Spleen (tissue), 13 donors: ENCODE measurements at places on chromosomes 12 and 14.

DNA sequence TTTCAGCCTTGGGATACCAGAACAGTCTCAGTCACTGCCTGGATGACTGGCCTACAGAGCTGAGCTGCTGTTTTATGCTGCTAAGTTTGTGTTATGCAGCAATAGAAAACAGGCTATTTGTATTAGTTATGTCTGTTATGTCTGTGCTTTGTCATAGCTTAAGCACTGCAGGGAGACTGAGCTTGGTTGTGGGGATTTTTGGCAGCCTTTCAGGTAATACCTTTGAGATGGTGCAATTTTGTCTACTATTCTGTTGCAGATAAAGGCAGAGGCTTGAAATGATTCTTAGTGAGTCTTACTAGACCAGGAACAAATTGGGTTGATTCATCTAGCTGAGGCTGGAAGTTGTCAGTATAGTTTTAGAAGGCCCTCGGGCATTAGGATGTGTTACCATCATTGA, 201.3 kb upstream of the RBM19 start:
- no peak for DNase-seq

GRCh38 chr12:123003257-123003656, 22.8 kb downstream of the ARL6IP4 start:
- no peak for DNase-seq

DNA sequence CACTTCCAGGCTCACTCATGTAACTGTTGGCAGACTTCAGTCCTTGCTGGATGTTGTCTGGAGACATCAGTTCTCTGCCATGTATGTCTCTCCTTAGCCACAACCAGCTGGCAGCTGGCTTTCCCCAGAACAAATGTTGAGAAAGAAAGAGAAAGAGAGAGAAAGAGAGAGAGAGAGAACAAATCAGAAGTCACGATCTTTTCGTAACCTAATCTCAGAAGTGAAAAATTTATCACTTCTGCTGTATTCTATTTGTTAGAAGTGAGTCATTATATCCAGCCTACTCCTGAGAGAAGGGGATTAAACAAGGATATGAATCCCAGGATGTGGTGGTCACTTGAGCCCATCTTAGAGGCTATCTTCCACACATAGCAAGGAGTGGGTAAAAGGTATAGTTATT, 101.2 kb downstream of the BTG1 start:
- no peak for DNase-seq

DNA sequence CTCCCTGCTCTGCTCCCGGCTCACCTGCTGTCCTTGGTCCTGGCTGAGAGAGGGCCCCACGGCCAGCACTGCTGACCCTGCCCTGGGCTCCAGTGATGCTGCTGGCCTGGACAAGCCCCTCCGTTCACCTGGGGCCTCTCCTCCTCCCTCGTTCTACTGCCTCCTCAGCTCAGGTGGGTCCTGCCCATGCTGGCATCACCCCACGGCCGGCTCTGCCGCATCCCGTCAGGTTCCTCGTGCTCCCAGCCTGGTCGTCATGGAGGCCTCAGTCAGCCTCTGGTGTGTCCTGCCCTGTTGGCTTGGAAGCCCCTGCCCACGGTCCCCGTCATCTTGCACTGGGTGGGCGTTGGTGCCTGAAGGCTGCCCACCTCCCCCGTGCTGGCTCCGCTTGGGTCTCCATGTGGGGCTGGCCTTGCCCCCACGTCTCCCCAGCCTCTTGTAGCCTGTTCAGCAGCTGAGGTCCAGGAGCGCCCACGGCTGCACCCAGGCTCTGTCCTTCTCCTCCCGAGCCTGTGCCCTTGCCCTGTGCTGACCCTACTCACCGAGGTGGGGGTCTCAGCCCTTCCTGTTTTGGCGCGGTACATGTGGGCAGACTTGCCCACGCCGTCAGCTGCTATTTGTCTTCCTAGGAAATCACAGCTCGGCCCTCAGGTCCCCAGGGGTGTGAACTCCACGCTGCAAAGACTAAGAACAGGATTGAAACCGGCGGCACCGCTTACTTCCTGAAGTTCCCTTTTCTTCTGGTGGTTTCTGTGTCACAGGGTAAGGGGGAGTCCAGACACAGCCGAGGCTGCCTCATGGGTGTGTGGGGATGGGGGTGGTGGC, 121.6 kb downstream of the TMEM121 start:
- peak; percentile 78 for DNase-seq

GRCh38 chr12:115322275-115322674, 638.3 kb upstream of the TBX3 start:
- no peak for DNase-seq

- DNase-seq: no peak
These were observed 122.7 kb downstream of the SSPN start for GRCh38 chr12:26317942-26318575.

- no peak for DNase-seq
These were observed 115.6 kb upstream of the PKP2 start for GRCh38 chr12:33012226-33012625.

DNA sequence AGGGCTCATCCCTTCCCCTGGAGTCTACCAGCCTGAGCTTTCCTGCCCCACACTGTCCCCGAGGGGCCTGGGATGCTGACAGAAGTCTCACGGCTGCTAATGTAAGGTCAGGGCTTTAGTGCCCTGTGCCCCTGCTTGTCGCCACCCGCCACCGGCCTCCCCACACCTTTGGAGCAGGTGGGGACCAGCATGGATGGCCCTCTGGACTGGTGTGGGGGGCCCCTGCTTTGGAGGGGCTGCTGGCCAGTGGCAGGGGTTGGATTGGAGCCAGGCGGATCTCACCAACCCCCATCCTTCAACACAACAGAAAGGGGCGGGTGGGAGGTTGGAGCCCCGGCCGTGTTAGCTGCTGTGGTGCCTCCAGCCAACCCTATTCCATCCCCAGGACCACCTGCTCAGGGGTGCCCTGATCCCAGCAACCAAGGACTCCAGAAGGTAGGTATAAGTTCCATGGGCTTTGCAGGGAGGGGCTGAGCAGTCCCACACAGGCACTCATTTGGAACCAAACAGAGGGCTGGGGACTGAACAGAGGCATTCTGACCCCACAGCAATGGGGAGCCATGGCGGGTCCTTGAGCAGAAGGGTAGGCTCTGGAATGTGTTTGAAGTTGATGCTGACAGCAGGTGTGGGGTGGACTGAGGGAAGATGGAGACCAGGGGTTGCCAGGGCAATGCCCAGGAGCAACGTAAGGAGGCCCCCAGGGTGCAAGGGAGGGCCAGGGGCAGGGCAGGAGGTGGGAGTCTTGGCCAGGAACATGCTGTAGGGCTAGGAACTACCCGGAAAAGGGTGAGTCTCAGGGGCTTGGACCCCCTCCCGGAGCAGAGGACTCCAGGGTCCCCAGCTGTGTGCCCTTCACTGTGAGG, 145.1 kb upstream of the C14orf180 start:
- peak; percentile 40 for DNase-seq

DNA sequence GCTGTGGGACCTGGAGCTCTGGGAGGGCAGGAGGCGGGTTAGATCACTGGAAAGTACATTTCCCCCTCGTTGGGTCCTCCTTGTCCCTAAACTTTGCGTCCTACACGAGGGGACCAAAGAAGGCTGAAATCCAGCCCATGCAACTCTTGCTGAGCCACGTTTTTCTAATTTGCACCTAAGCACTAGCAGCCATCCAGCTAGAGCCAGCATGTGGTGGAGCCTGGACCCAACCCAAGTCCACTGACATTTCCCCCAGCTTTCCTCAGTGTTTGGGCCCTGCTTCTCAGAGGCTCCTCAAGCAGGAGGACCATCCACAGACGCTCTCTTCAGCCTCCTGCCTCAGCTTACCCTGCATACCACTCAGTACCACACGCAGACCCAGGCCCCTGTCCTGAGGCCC, 49.7 kb downstream of the TSPAN11 start:
- no peak for DNase-seq

GRCh38 chr14:64841121-64841651, 38.5 kb downstream of the SPTB start:
- DNase-seq: no peak

DNA sequence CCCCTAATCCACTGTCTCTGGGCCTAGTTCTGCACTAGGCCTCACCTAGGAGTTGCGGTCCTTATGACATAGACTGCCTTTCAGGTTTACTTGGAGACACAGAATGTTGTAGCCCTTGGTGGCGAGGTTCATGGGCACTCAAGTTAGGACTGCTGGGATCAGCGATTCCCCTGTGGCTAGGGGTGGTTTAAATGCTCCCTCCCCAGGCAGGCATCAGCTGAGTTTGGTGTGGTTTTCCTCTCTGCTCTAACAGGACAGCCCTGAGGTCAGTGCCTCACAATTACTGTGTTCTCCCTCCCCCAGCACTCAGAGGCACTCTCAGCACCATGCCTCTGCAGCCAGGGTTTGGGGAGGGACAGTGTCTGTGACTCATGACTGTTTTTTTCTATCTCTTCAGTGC, 22.2 kb upstream of the RDH16 start:
- no peak for DNase-seq

DNA sequence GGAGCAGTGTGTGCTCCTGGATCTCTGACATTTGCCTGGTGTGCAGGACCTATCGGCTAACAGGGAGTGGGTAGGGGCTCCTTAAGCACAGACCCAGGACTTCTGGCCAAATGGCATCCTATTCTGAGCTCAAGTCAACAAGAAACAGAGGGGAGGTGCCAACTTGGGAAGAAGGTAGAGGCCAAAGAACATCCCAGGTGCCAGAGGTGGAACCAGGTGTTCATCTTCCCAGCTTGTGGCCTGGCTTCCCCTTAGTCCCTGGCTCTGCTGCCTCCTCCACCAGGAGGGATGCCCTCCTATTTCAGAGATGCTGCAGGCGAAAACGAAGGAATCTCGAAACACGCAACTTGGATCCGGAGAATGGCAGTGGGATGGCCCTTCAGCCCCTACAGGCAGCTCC, 6.2 kb downstream of the SLC39A5 start:
- DNase-seq: no peak

DNA sequence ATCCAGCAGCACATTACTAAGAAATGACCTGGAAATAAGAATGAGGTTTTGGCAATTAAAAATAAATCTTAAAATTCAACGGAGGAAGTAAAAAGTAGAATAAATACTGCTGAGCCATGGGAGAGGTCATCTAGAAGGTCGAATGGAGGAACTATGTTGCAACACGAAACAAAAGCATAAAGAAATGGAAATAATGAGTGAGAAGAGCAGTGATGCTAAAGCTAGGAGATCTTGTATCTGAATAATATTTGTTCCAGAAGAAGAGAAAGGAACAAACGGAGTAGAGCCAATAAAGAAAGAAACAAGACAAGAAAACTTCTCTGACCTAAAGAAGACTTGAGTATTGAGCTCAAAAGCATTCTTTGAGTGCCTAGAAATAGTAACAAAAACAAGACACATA, 6.6 kb upstream of the KRT7 start:
- DNase-seq: no peak

GRCh38 chr12:97910559-97910958, 448.0 kb downstream of the RMST start:
- no peak for DNase-seq

- DNase-seq: no peak
These were observed 168.7 kb upstream of the TMCC3 start for GRCh38 chr12:94819011-94819410.

DNA sequence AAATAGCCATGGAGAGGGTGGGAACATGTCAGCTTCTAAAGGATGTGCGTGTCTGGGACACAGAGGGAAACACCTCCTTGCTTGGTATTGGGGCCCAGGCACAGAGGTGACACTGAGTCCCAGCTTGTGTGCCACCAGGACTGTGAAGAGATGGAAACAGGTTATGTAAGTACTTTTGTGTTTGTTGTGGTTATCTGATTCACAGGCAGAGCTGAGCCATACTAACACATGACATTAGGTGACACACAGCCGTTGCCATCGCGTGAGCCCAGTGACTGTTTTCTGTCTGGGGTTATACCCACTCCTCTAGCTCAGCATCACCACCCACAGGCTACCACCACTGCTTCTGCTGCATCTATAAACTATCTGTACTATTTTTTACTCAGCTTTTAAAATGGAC, 12.1 kb upstream of the FLVCR2 start:
- no peak for DNase-seq

GRCh38 chr12:26271024-26271423, 75.7 kb downstream of the SSPN start:
- DNase-seq: no peak

DNA sequence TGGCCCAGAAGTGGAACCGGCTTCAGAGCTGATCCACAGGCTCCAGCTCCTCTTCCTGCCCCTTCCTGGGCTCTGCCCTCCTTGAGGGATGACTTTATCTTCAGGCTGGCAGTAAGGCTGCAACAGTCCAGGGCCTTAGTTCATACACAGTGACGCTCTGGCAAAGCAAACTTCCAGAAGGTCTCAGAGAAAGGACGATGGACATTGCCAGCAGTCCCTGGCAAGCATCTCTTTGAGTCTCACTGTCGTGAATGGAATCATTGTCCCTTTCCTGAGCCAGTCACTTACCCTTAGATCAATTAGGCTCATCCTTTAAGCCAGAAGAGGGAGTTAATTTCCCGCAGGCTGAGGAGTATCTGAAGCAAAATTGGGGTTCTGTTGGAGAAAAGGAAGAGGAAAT, 8.6 kb downstream of the AK7 start:
- DNase-seq: no peak

DNA sequence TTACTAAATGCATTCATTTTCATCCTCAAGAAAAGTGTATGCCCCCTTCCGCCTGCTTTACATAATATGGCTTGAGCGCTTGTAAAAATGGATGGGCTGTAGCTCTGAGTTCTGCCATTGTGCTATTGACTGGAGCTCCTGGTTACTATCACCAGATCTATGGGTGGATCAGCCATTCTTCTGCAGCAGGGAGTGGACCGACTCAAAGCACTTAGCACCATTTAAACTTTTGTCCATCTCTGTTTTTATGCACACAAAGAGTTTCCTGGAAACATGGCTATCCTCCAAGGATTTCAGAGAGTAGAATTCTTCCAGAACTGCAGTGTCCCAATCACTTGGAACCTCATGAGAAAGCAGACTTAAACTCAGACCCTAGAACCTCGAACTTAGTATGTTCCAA, 4.5 kb upstream of the NUMB start:
- no peak for DNase-seq

DNA sequence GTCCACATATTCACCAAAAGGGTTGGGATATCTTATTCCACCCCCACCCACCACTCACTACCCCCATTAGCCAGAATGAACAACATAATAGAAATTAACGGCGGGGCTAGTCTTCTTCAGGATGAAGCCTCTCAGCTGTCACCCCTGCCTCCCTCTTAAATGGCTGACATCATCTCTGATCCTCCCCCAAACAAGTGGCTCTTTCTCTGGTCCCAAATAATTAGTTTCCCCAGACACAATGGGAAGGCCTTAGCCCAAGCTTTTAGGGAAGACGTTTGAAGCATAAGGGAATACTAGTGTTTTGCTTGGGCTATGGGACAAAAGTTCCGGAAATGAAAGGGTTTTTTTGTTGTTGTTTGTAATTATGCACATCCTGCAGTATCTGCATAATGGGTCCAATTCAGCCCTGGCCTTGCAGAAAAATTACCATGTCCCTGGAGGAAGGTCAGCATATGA, 13.8 kb downstream of the STON2 start:
- no peak for DNase-seq

GRCh38 chr14:97706819-97707218, 909.6 kb downstream of the VRK1 start:
- no peak for DNase-seq

- no peak for DNase-seq
These were observed 28.6 kb upstream of the CACNA2D4 start for GRCh38 chr12:1947081-1947480.

GRCh38 chr12:51904951-51905470, 2.3 kb upstream of the ACVRL1 start:
- DNase-seq: no peak
